Ecto neural progenitor cell (in vitro differentiated cells): ENCODE measurements at places on chromosomes 1 and 21.

GRCh38 chr1:188706742-188707141 is 1770.9 kb downstream of the BRINP3 start:
- DNase-seq: no peak

DNA sequence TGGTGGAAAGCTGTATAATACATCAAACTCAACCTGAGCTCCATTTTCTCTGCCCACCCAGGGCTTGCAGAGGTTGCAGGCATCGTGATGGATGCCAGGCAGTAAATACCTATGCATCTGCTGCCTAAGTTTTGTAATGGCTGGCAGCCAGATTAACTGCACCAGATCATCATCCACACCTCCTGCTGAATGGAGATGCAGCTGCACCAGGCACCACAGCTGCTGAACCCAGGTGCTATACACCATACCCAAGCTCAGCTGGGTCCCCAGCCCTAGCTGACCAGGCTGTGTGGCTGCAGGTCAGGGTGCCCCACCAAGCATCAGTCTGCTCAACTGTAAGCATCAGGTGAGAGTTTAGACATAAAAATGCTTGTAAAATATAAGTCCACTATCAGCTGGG is 6.7 kb upstream of the SNAPIN start:
- no peak for DNase-seq

- DNase-seq: no peak
Measured at GRCh38 chr21:43835861-43836260, 29.2 kb upstream of the AGPAT3 start.

GRCh38 chr1:161137881-161138280 is 5.4 kb upstream of the DEDD start:
- DNase-seq: no peak

DNA sequence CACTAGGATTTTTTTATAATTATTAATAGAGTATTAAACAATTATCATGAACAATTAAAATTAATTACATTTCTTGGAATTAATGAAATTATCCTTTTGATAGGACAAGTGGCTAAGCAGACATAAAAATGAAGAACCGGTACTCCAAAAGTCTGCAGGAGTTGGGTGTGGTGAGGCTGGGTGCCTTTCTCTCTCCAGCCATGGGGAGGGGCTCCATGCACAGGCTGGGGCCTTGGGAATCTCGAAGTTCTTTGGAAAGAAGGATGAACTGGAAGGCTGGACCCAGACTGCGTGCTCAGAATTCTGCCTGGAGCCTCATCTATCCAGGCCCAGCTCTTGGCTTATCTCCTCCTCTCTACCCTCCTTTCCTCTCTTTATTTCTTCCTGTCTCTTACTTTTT is 94.1 kb downstream of the ACTL8 start:
- DNase-seq: no peak

GRCh38 chr21:41170442-41170841 is 2.5 kb downstream of the BACE2 start:
- no peak for DNase-seq

DNA sequence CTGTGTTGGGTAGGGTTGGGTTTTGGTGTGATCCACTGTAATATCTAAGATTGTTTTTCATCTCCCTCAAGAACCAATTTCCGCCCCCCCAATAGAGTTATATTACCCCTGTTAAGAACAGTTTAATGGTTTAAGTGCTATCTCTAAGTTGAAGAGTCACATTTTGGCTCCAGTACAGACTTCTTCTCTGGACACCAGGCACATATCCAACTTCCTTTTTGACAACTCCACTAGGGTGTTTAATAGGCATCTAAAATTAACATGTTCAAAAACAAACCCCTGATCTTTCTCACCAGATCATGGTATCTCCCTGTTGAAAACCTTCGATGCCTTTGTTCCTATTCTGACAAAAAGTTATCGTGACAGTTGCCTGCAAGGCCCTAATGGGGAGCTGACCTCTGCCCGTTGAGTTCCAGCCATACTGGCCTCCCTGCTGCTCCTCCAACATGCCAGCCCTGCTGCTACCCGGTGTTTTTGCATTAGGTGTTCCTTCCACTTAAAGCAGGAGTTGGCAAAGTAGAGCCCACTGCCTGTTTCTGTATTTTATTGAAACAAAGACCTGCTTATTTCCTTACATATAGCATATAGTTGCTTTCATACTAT is 18.6 kb downstream of the USP24 start:
- no peak for DNase-seq

- no peak for DNase-seq
Measured at GRCh38 chr1:206798384-206798996, 26.2 kb upstream of the IL10 start.

DNA sequence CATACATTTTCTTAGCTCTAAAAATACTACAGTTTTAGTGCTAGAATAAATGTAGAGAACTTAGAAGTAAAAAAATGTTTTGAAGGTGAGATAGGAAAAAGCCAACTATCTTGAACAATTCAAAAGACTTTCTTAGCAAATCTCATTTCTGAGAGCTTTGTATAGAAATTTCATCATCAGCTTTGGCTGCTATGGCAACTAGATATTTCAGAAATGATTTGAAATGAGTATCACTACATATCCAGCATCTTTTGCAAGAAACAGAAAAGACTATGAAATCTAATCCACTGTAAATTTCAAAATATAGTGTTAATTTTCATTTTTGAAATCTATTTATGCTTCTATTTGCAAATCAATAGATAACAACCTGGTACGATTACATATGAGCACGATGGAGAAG is 57.7 kb downstream of the RGS7 start:
- DNase-seq: no peak

DNA sequence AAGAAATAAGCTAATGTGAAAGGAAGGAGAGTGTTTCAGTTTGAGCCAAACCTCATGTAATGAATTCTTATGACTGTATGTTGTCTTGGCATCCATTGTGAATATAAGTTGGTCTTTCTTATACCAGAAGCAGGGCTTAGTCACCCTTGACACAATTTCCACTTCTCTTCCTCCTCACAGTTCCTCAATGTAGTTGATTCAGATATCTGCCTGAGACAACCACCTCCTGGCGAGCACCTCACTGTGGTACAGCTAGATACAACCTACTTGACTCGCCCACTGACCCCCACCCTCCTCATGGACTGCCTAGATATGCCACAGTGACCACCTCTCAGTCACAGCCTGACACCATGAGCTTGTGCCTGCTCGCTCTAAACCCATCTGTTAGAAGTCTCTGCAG is 45.6 kb downstream of the KYAT3 start:
- no peak for DNase-seq

DNA sequence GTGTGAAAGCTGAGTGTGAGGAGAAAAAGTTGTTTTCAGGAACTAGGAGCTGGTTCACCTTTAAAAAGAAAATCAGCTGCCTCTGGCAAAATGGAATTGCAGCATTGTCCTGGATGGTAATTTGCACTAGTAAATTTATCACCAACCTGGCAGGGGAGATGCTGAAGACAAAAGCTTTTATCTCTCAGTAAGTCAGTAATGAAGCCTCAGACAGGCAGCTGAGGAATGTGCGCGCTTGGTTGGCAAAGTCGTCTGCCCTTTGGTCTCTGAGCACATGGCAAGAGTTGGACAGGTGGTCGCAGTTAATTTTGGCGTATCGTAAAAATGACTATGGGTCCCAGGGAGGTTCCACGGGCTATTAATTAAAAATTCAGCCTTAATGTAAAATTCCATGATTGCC is 131.9 kb downstream of the BACH1 start:
- no peak for DNase-seq
